Brain (organoid and tissue), 16 donors: ENCODE measurements at places on chromosomes 6 and 20. TPM values are rescaled to one million over a fixed set of nuclear protein-coding genes. Genes with fewer than 3 reads are reported as not detected.

The CRISP3 gene
- polyA plus RNA-seq: not detected

The PAX1 gene
- not detected for polyA plus RNA-seq

The BLOC1S5 gene
- 12.9 TPM for polyA plus RNA-seq

The DAAM2 gene
- 63.4 TPM for polyA plus RNA-seq

The CAP2 gene
- 20.9 TPM for polyA plus RNA-seq

The IP6K3 gene
- polyA plus RNA-seq: 6.4 TPM

The ECT2L gene
- 0.07 TPM for polyA plus RNA-seq
